Activated naive CD4-positive, alpha-beta T cell treated with anti-CD3 and anti-CD28 coated beads, Interleukin-2, amount 50 U/mL, for 72 hours (primary cell): ENCODE measurements at places on chromosomes 13 and 19. TPM values are rescaled to one million over a fixed set of nuclear protein-coding genes. Genes with fewer than 3 reads are reported as not detected.

The FAAP24 gene
- 13.3 TPM for total RNA-seq

DNA sequence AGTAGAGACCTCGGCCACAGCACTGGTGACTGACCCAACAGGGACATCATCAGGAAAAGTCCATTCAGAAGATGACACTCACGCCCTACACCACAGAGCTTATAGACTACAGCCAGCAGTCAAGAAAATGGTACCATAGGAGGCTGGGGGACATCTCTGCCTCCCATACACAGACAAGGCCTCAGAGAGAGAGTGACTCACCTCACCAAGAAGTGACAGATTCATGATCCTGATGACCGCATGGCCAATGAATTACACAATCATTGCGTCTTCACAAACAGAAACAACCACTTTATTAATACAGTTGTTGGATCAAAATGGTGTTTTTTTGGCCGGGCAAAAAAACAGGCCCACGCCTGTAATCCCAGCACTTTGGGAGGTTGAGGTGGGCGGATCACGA, 260.8 kb upstream of the TSHZ3 start:
- DNase-seq: no peak

DNA sequence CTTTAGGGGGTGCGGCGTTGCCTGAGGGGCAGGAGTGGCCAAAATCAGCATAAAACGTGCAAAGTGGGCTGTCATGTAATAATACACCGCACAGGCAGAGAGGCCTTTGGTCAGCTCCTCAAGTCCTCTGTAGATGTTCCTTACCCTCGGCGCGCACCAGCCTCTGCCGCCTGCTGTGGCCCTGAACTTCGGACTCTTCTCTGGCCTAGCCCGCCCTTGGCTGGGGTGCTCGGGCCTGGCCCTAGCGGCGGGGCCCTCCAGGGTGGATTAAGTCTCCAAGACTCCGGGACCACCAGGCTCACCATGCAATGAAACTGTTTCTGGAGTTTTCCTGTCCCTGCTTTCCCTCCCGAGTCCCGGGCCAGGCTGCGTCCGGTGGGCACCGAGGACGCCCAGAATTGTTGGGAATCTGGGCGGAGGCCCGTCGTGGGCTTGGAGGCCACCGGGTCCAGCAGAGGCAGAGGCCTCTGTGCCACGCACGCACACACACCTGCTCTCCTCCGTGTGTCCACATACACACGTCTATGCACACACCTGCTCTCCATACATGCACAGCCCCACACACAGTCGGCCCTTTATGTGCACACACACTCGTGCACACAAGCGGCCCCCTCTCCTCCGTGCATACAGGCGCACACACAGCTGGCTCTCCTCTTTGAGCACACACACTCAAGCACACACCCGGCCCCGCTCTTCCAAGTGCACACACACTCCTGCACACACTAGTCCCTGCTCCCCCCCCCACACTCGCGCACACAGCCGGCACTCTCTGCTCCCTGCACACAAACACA, 1.5 kb upstream of the TFDP1 start:
- peak; percentile 51 for DNase-seq

- no peak for DNase-seq
Measured at GRCh38 chr19:51539821-51540366, 8.4 kb upstream of the SIGLEC6 start.

- DNase-seq: no peak
Measured at GRCh38 chr13:48291730-48292129, 11.8 kb upstream of the RB1 start.

DNA sequence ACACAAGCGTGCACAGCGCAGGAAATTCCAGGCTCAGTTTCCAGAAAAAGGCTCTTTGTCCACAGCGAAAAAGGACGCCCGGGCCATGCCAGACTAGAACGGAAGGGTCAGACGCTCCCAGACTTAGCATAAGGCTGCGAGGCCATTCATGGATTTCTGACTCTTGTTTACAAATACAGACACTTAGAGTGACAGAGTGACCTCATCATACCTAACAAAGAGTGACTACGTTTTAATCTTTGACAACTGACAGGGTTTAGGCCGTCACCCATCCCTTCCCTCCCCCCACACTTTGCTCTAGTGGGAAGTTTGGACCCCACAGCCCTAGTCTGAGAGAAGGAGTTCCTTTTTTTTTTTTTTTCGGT, 418 bp upstream of the ZNF709 start:
- DNase-seq: no peak

DNA sequence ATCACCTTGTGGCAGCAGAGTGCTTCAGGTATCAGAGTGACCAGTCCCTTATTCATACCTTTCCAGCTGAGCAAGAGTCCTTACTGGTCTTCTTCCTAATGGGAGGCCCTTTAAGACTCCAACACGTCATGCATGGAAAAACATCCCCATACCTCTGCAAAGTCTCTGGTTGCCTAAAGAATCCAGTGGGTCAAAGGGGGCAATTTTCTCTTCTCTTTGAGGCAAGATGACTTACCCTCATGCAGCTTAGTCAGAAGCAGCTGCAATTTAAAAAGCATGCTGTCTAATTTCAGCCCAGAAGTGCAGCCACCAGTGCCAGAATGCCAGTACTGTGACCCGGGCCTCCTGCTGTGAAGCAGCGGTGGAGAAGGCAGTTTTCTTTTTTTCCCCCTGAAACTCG, 18.7 kb downstream of the PPP5C start:
- DNase-seq: peak; percentile 37

- no peak for DNase-seq
Measured at GRCh38 chr19:30741566-30741965, 369.4 kb downstream of the ZNF536 start.

GRCh38 chr19:413756-414420, 4.9 kb upstream of the C2CD4C start:
- no peak for DNase-seq

DNA sequence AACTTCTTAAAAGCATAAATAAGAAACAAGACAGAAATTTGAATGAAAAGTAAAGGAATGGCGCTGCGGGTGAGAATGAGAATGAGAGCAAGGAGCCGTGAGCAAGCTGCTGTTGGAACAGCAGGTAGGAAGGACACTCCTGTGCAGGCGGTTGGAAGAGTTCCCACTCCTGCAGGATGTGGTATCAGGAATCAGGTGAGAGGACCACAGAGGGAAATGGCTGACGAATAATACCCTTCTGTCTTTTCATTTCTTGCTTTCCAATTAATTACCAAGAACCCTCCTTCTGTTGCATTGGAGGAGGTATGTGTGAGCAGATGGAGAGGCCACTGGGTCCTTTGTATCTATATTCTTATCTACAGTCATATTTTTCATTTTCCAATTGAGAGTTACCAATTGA, 1504.2 kb downstream of the EFNB2 start:
- DNase-seq: no peak

DNA sequence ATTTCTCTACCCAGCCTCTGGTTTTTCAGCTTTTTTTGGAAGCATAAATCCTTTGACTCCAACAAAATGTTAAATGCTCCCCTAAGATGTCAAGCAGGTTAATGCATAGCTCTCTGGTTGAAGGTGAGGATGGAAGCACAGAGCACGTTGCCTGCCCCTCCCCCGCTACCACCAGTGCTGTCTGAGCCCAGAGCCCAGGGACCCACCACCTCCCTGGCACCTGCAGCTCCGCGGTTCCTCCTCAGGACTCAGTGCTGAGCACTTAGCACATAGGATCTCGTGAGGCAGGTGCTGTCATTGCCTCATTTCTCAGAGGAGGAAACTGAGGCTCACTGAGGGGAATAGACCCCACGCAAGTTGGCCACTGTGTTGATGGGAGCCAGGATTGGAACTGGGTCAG, 48.6 kb downstream of the DPF1 start:
- no peak for DNase-seq

DNA sequence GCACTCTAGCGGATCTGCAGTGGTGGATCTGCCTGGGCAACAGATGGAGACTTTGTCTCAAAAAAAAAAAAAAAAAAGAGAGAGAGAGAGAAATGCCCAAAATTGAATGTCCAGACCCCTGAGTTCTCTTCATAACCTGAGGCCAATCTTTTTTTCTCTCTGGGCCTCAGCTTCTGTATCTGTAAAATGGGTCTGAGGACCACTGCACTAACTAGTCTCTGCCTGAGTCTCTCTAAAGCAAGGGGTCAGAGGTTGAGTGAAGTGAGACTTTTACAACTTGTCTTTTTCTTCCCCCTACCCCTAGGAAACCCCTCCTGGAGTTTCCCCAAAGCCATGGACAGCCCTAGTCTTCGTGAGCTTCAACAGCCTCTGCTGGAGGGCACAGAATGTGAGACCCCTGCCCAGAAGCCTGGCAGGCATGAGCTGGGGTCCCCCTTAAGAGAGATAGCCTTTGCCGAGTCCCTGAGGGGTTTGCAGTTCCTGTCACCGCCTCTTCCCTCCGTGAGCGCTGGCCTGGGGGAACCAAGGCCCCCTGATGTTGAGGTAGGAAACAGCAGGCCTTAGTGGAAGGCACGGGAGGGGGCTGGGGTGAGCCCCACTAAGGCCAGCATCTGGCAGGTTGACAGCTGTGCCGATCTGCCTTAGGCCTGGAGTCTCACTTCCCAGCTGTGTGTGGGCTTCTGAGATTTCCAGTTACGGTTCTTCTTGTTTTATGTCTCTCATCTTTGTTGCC, 1.8 kb downstream of the TMEM91 start:
- DNase-seq: no peak
